NCI-H526 (cell line): ENCODE measurements at places on chromosomes 4 and X.

DNA sequence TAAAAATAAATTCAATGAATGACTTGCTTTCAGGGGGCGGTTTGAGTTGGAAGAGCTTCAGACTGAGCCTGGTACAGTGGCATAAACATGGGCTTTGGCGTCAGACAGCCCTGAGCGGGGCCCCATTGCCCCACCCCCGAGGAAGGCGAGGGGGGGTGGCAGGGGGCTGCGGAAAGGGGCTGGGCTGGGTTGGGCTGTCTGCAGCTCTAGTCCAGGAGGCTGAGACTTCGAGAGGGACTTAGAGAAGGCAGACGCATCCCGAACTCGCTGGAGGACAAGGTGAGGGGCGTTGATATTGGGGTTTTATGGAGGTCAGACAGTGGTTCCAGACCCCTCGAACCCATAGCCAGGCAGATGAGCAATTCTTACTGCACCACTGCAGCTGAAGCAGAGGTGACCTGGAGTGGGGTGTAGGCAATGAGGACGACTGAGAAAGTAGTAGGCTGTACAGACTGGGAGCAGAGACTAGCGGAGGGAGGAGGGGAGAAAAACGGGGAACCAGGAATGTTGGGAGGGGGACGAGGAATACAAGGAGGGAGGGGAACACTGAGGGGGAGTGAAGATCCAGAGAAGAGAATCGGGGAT, at the start of gene MAGED2:
TSS of gene MAGED2 (plus strand) at position 222 of the 585 bp plus-strand sequence. CDS start 1,587 bp downstream, outside the sequence.
- no peak for DNase-seq

DNA sequence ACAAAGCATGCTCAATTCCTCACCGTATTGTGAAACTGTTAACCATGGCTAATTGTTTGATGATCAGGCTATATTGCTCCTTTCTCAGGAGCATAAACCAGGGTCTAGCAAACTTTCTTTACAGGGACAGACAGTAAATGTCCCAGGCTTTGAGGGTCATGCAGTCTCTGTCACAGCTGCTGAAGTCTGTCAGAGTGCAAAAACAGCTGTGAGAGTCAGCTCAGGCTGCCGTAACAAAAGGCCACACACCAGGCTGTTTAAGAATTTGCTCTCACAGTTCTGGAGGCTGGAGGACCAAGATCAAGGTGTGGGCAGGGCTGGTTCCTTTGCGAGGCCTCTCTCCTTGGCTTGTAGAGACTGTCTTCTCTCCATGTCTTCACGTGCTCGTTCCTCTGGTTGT, 75.6 kb downstream of the GPR143 start:
- DNase-seq: no peak

DNA sequence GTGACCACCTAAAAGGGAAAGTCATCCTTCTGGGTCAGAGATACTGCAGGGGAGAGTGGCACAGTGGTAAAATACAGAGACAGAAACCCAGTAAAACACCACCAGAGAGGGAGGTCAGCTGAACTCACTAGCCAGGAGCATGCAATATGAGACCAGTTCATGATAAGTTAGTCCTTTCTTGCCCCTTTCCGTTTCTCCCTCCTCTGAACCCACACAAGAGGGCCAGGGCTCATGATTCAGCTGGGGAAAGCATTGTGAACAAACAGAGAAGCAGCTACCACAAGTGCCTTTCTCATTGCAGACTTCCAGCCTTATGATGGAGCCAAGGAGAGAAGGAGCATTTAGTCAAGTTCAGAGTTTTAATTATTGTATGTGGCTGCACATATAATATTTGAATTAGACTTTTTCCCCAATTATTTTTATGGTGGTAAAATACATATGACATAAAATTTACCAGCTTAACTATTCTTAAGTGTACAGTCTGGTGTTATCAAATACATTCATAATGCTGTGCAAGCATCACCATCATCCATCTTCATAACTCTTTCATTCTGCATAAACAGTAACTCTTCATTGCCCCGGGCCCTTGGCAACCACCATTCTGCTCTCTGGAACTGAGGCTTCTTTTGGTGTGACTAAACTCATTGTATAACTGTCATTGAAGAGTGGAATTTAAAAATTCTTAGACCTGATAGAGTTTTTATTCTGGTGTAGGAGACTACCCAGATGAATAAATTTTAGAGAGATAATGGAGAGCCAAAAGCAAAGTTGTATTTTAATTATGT, 114.6 kb downstream of the DDIT4L start:
- DNase-seq: no peak

DNA sequence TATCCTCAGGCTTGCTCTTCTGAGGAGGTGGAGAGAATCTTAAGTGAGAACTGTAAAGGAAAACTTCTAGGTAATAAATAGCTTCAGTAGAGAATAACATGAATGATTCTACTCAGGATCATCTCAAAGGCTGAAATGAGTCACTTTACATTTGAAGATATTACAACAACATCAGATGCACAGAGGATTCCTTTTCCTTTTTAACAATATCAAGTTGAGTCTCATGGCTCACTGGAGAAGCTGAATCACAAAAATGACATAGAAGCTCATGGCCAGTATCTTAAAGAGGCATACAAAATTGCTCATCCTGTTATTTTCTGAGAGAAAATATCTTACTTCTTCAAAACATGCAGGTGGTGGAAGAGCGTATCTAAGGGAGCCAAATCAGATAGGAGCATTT, 72.5 kb upstream of the EMCN start:
- DNase-seq: no peak

DNA sequence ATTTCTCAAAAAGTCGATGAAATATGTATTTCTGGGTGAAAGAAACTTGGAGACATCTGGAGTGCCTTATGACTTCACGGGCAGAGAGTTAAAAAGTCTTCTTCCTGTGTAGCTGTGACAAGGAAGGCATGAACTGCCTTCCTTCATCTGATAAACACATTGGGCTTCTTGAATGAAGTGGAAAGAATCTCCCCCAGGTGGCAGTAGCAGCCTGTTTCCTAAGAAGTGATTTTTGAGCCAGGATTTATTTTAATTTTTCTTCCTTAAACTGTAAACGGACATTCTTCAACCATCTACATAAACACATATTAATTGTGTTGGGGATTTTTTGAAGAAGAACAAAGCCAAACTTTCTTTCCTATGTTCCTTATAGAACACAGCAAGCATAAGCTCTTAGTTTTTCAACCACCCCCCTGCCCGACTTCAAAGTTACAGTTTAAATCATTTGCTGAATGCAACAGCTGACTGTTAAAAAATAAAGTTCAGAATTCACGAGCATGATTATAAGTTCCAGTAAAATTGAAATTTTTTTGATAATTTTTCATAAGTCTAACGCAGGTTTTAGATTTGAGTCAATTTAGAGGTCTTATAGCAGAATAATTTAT, 980 bp upstream of the GIMD1 start:
- DNase-seq: peak; percentile 54

- DNase-seq: no peak
These were observed 218.6 kb downstream of the PRDM5 start for GRCh38 chr4:120703908-120704307.

- no peak for DNase-seq
These were observed 113.4 kb downstream of the TBL1X start for GRCh38 chrX:9578083-9578779.

DNA sequence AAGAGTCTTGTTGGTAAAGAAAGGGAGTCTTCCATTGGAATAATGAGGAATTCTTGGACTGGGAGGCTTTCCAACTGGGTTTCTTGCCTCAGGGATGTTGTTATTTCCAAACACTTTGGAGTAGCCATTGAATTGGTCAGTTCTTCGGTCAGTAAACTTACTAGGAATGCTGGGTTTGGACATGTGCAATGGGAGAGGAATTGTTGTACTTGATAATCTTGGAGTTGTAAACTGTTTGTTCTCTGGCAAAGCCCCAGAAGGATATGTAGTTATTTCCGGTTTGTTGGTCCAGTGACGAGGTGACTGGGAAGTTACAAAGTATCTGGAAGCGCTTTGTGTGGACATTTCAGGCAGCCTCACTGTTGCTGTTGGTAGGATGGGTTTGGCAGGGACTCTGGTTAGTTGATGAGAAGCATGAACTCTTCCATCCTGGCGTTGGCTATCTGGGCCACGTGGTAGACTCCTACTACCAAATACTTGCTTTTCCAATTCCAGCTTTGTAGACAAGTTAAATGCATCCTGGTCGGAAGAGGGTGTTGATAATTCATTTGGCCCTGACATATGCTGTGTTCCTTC, 25.9 kb downstream of the MXRA5 start:
- no peak for DNase-seq

DNA sequence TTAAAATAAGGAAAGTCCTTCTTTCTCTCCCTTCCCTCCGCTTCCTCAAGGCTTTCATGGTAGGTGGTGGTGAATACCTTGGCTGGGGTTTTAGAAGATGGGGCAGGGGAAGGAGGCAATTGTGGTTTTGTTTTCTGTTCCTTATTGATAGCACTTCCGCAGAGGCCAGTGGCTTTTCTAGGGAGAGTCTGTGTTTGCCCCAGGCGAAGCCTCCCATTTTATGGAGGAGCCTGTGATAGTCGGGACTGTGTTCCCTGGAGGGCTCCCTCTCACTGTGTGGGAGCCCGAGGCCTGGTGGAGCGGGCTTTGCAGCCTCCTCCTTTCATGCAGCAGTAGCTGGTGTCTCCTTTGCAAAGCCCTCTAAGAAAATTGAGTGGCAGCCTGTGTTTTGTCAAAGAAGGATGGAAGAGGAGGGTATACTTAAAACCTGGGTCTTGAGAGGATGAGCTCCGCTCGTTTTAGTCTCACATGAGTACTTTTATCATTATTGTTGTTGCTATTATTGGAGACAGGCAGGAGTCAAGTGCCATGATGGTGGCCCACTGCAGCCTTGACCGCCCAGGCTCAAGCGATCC, 29.8 kb upstream of the STOX2 start:
- DNase-seq: no peak
